Stimulated activated CD8-positive, alpha-beta memory T cell treated with anti-CD3 and anti-CD28 coated beads, Interleukin-4, amount 100 ng/mL, for 4 hours (primary cell): ENCODE measurements at places on chromosomes 2 and 18.

DNA sequence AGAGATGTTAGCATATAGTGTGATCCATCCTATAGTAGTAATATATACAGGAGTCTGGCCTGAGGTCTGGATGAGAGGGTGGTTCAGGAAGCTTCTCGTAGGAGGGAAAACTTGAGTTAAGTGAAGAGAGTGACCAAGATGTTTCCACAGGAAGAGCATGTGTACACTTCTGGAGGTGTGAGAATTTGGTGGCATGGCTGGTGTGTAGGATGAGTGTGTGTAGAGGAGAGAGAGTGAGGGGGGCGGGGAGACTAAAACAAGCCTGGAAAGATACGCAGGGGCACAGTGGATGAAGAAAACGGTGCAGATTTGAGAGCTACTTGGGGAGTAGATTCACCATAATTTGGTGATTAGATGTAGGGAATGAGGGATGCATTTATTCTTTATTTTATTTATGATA lies 43.5 kb upstream of the CTLA4 start:
- DNase-seq, result no peak

DNA sequence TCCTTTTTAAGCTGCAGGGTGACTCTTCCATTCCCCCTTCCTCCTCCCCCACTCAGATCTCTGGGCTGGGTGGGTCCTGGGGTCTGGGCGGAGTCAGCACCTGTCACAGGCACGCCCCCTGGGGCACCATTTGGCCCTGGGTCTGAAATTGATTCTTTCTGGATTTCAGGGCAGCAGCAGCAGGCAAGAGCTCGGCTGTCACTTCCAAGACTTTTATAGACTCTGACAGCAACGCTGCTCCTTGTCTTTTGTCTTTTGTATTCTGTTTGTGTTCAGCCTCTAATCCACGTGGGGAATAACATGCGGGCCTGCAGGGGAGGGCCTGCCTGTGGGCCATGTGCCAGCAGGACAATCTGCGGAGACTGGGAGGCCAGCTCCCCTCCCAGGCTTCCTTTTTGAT lies 3.9 kb downstream of the BOD1L2 start:
- no peak for DNase-seq

GRCh38 chr2:74179063-74179865 lies 585 bp upstream of the MOB1A start:
- DNase-seq, result no peak

DNA sequence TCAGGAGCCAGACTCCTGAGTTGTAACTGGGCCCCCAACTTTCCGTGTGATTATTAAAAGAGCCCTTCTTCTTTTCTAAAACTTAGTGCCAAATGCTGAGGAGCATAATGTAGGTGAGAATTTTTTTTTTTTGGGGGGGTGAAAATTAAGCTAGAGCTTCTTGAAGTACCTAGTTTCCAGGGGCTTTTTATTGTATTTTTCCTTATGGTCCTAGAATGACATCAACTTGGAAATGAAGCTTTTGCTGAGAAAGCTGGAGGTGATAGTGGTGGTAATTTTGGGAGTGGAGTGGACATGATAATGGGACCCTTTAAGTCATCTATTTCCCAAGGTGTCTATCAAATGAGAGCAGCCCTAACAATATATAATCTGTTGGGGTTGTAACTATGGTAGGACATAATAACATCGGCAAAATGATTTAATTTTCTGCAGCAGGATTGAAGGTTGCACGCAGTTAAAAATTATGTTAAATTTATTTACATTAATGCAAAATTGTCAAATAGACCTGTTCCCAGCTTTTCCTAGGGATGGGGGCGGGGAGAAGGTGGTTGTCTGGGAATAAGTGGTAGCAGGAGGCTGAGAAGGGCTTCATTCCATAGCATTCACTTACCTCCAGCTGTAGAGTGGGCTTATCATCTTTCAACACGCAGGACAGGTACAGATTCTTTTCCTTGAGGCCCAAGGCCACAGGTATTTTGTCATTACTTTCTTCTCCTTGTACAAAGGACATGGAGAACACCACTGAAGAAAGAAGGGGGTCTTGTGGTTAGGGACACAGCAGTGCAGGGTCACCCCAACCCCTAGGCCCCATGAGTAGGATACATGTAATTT lies 5.7 kb downstream of the IL1B start:
- DNase-seq, result no peak

- no peak for DNase-seq
Measured at GRCh38 chr2:18441583-18441982, 118.9 kb downstream of the RDH14 start.

- DNase-seq, result no peak
Measured at GRCh38 chr2:124258140-124258880, 233.2 kb downstream of the CNTNAP5 start.

GRCh38 chr2:126832014-126832413 lies 66.7 kb upstream of the TEX51 start:
- no peak for DNase-seq

DNA sequence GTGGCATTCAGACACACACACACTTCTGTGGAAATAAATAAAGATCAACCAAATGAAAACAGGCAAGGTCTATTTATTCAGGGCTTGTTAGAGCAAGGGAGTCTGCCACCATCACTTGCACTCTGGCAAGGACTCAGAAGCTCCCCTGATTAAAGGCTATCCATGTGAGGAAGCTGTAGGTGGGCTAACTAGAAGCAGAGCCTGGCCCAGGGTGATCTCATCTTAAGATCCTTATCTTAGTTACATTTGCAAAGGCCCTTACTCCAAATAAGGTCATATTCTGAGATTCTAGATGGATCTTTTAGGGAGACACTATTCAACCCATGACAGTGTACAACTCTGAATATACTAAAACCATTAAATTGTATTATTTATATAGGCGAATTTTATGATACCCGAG lies 190.0 kb upstream of the SRD5A2 start:
- no peak for DNase-seq
